ENCODE measurements at places on chromosomes 1 and 21.

DNA sequence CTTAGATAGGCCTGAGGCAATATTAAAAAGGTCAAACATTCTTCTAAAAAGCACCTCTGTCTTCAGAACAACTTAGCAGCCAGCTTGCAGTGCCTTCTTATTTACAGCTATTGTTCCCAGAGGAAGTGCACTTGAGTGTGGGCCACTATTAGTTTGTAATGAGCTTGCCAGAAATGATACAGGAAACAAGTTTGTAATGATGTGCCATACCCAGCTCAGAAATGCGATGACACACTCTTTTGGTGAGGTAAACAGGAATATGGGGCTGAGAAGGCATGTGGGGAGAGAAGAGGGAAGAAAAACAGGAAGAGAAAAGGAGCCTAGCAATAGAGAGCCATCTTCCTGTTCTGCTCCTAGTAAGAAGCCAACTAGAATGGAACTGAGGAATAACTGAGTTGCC lies 295.4 kb downstream of the AGBL4 start:
- no peak for DNase-seq

- no peak for DNase-seq
Measured at GRCh38 chr1:196071447-196071846, 536.8 kb downstream of the KCNT2 start.

DNA sequence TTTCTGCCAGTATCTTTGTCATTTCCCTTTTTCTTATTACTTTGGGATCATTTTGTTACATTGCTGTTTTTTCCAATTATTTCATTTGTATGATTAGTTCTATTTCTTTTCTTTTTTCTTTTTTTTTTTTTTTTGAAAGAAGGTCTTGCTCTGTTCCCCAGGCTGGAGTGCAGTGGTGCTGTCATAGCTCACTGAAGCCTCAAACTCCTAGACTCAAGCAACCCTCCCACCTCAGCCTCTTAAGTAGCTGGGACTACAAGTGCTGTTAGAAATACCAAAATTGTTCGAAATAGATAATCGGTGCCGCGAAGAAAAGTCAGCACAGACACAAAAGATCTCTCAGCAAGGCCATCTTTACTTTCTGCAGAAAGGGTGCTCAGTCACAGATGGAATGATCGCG lies 26.6 kb upstream of the COL6A1 start:
- DNase-seq: no peak

DNA sequence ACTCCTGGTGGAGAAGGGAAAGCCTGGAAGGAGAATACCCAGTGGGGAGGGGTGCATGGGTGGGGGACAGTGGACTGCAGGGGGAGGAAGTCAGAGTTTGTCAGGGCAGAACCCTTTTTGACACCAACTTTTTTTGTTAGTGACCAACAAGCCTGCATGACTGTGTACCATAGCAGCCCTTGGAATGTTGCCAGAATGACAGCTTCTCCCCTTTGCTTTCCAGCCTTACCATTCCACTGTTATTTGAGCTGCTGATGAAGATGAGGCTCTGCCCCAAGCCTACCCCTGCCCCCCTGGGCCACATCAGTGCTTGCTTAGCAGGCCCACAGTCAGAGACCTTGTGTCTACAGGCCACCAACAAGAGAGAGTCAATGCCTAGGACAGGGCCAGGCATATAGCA lies 341.2 kb downstream of the HHAT start:
- no peak for DNase-seq
